ENCODE measurements at places on chromosomes 4 and X.

- DNase-seq, result no peak
These were observed 160.2 kb downstream of the NHS start for GRCh38 chrX:17535229-17535628.

GRCh38 chr4:26955241-26955640, 94.6 kb downstream of the STIM2 start:
- DNase-seq, result no peak

DNA sequence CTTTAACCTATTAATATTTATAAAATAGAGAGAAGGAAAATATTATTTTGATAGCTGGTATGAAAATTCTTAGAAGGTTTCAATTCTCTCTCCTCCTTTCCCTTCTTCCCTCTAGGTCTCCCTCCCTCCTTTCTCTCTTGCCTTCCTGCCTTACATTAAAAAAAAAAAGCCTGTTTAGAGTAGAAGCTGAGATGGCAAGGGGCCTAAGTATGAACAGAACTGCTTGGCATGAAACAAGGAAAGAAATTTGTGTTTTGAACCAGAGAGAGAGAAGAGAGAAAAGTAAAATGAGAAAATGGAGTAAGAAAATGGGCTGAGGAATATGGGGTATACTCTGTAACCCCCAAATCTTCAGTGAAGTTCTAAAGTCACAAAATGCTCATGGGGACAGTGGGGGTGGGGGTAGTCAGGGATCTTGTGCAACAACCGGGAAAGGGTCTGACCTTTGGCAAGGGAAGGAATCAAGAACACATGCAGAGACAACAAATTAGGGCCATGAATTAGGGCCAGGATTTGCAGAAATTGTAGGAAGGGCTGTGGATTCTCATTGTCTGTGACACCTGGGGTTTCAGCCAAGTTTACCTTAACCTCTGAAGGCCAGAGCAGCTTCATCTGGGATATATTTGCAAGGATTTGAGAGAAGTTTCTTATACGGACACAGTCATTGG, 30.6 kb downstream of the SUPT20HL2 start:
- DNase-seq, result no peak

- DNase-seq, result peak; percentile 71
These were observed 574.8 kb upstream of the DIPK2B start for GRCh38 chrX:45775468-45775867.

DNA sequence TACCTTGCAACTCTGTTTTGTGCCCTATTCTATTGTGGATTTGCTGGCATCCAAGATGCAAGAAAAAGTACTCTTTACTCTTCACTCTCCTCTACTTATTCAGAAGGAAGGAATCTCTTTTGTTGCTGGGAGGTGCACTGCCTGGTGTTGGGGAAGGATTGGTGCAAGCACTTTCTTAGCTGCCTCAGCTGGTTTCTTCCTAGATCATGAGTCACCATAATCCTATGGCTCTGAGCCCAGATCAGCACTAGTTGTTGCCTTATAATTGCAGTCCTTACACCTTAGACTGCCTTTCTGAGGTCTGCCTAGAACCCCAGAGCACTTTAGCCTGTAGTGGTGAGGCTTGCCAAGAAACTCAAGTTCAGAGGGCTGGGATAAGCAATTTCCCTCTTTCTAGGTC, 37.0 kb upstream of the CT83 start:
- DNase-seq, result peak; percentile 16

DNA sequence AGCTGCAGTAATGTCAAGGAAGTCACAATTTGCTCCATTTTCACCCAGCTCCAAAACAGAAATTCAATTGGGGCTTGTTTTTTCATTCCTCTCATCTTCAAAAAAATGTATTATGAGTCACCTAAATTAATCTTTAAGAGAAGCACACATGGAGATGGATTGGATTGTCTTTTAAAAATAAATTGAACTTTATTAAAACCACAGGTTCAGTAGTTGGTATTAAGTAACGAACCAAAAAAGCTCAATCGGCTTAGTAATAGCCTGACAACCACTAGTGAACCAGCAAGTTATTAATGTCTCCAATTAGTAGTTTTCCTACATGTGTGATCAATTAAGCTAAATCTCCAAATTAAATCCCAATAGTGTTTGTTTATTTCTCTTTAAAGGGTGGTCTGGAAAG, 283.5 kb upstream of the GIMD1 start:
- DNase-seq, result no peak

DNA sequence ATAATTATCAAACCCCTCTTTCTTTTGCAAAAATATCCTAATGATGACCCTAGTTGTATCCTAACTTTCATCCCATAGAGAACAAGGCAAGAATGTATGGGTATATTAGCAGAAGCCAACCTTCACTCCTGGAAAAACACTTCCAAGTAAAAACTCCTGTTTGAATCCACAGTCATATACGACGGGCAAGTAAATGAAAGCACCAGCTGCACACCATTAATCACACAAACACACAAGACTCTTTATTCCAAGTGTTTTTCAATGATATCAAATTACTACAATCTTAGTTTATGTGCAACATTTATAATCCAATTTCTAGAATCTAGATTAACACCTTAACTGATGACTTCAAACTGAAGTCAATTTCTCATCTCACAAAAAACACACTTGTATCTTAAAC, 22.9 kb downstream of the ACSL4 start:
- DNase-seq, result no peak

GRCh38 chrX:40169193-40170101, 71.7 kb upstream of the BCOR start:
- peak; percentile 83 for DNase-seq
